ENCODE measurements at places on chromosomes 1 and 21. TPM values are rescaled to one million over a fixed set of nuclear protein-coding genes. Genes with fewer than 3 reads are reported as not detected.

DNA sequence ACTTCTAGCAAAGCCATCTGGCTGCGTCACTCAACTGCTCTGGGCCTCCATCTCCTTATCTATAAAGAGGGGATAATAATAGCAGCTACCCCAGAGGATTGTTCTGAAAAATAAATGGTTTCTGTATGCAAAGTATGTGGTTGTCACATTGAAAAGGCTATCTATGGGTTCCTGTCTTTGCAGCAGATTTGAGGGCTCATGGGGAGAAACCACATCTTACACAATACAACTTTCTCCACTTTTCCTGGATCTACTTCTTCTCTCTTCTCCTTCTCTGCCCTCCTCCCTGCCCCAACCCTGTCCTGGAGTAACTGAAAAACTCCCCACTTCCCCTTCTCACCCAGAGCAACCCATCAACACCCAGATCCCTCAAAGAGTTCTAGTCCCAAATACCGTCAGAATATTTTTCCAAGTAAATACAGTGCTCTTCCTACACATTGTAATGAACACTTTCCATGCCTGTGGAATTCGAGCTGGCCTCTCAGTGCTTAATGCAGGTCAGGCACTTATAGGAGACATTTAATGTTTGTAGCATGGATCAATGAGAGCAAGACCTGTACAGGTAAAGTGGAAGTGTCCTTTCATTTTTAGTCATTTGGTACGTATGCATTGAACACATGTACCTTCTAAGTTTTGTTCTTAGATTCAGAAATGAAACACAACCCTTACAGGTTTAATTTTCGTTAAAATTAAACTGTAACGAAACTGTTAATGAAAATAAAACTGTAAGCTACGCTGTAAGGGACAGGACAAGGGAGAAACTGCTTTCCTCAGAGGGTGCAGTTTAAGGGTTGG lies 131.9 kb downstream of the AK5 start:
- DNase-seq: no peak

DNA sequence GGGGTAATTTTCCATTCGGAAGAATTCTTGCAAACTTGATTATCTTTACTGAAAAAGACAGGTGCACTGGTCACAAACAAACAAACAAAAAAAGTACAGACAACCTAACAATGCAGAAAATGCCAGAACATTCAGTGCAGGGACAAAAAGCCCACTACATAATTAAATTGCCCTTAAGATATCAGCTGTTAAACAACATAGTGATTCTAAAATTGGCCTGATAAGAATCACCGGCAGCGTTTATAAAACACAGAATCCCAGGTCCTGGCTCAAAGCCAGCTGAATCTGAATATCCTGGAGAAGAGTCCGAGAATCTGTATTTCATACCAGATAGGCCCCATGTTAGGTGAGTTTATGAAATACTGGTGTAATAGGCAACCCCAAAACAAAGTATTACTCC lies 6.1 kb downstream of the PLPP3 start:
- no peak for DNase-seq

DNA sequence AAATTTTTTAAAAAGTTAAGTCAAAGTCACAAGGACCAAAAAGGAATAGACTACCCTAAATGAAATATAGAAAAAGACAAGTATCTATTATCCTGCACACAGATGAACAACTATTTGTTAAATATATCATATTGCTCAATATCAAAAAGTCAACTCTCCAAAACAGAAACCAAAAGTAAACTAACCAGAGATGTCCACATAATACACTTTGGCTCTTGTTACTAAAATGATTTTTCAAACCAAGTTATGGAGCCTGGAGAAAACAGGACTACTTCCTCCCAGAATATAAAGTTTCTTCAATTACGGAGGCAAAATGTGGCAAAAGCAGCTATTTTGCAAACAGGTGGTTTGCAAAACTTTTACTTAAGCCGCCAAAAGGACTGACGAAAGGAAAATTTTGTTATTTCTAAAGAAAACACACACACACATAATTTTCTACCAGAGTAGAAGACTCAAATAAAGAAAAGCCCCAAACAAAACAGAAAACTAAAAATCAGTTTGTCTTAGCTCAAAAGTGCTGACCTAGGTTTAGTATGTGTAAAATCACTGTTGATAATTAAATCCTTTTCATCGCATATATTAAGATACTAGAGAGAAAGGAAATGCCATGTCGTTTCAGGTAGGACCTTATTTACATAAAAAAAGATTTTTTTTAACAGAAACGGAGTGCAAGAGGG lies 1.1 kb downstream of the DPYD start:
- DNase-seq: no peak

FCRL1 gene
- total RNA-seq: 0.06 TPM

- DNase-seq: no peak
These were observed 69.2 kb downstream of the ROR1 start for GRCh38 chr1:63843010-63843409.

HMGCL gene
- total RNA-seq: 45.2 TPM

LIPI gene
- total RNA-seq: not detected

RAP1GAP gene
- total RNA-seq: 37.1 TPM

DNA sequence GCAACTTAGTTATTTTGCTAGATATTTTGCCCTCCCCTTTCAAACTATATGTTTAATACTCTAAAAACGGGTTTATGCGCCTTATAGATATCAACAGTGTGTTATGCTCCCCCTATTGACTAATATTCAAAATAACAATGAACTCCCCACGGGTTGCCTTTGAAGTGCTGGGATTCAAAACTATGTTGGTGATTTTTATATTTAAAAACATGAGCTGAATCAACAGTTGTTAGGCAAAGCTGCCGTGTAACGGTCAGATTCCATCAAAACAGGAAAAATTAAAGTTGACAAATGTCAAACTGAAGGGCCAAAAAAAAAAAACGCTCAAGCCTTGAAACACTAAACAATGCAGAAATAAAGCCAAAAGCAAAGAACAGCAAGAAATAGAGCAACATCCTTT lies 2.5 kb downstream of the TGFBR3 start:
- peak; percentile 32 for DNase-seq

Measured in spinal cord (tissue), 10 donors.